ENCODE measurements at places on chromosomes 7 and 10.
A peak's percentile ranks its signal among the peaks of the same experiment; 100 is the strongest.

GRCh38 chr7:70529914-70530585, 601.9 kb upstream of the GALNT17 start:
- no peak for DNase-seq

GRCh38 chr7:111392294-111392693, 170.0 kb downstream of the IMMP2L start:
- DNase-seq: no peak

DNA sequence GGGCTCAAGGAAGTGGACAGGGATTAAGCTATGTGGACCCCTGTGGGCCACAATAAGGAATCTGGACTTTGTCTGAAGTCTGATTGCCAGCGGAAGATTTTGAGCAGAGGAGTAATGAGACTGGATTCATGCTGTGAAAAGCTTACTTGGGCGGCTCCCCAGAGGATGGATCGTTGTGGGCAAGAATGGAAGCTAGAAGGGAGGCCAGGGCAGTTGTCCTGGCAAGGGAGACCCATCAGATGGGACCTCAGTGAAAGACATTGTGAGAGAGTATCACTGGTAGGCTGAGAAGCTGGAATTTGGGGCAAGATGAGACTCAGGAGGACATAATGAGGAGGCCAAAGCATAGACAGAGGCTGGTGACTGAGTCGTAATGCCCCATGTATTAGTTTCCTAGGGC, 15.6 kb downstream of the ABCC2 start:
- no peak for DNase-seq

GRCh38 chr7:135800560-135800959, 51.9 kb upstream of the FAM180A start:
- DNase-seq: no peak

DNA sequence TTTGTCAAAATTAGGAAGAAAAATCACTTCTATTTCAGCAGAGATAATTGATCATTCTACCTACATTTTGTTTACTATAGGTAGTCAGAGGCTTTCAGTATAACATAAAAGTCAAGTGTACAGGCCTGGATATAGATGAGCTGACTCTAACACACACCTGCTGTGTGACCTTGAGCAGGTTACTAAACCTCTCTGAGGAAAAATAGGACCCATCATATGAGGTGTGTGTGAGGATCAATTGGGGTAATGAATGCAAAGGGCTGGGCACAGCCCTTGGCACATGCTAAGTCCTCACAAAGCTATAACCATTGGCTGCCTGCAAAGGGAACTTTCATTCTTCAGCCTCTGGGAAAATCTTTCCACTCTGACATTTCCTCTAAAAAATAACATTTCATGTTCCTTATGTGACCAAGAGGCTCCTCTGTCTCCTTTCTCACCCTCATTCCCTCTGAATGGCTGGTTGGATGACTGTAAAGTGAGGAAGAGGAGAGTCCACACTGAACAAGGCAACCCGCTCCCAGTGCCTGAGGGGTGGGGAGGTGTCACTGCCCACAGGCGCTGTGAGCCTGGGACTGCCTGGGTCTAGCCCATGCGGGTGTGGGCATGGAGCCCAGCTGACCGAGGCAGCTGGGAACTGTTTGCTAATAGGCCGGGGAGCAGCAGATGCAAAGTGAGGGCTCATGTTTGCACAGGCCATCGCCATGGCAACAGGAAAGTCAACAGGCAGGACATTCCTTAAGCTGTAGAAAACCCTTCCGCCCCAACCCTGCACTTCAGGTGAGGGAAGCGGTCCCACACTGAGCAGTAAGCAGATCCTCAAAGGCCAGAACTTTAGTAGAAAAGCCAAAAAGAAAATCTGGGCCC, 36.8 kb downstream of the MYOF start:
- DNase-seq: peak; percentile 94

- no peak for DNase-seq
Observed at GRCh38 chr7:101987494-101987893, 170.1 kb downstream of the CUX1 start.

DNA sequence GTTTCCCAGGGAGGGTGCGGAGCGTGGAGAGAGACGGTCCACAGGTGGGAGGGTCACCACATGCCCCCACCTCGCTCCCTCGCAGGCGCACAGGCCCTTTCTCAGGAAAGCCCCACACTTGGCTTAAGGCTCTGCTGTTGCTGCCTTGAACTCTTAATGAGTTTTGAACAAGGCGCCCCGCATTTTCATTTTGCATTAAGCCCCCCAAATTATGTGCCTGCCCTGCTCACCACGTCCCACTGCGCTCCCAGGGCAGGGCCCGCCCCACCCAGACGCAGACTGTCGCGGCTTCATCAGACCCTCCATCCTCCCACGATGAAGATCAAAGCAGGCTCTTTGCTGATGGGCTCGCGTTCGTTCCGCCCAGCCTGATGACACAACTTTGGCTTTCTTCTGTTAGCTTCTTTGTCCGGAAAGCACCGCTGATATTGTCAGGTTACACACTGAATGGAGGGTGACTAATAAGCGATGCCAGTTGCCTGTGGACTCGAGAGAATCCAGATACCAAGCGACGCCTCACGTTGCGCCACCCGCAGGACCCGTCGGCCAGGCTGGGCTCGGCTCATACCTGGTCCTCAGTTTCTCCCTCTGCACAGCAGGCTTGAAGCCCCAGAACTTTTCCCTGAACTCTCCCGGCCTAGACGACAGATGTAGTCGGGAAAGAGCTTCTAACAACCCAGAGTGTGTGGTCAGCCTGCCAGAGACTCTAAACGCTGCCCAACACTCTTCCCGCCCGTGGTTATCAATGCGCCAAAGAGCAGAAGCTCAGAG, 9.5 kb downstream of the CALML3 start:
- peak; percentile 74 for DNase-seq

GRCh38 chr7:34069676-34070075, 164.3 kb downstream of the BMPER start:
- no peak for DNase-seq

- DNase-seq: peak; percentile 62
Observed at GRCh38 chr7:76281006-76281705, 21.3 kb upstream of the HSPB1 start.

DNA sequence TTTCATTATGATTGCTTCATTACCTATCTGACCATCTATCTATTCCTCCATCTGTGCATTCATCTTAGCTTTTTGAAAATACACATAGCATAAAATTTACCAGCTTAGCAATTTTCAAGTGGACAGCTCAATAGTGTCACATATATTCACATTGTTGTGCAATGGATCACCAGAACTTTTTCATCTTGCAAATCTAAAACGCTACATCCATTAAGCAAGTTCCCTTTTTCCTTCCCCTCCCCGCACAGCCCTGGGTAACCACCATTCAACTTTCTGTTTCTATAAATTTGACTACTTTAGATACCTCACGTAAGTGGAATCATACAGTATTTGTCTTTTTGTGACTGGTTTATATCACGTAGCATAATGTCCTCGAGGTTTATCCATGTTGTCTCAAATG, 78.0 kb upstream of the ADRB1 start:
- no peak for DNase-seq

- DNase-seq: peak; percentile 6
Observed at GRCh38 chr10:119319161-119319919, 112.0 kb downstream of the GRK5 start.

DNA sequence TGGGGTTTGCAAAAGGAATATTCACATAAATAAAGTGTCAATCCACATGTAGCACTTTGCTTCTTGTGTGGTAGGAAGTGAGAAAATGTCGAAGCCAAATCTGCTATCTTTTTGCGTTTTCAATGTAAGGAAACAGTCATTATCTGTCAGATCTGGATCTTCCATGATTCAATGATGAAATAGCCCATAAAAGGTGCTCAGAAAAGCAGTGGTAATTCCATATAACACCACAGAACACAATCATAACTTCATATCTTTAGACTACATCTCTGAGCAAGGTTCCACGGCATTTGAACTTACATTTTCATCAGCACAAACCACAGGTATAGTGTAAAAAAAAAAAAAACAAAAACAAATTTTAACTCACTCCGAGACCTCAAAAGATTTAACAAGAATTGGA, 39.9 kb upstream of the EGR2 start:
- DNase-seq: no peak

DNA sequence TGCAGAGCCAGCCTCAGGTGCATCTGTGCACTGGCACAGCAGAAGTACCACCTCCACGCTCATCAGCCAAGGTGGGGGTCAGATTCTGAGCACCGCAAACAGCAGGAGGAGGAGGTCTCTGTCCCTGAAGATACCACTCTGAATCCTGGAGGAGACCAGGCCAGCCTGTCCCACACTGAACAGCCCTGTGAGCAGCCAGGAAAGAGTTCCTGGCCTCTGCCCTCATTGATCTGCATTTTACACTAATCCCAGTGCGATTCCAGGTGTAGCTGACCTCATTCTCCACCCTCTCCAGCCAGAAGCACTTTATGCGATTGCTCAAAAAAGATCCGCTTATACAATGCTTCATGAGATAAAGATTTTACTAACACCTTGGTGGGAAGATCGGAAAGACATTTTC, 99.1 kb upstream of the CACUL1 start:
- DNase-seq: no peak

- DNase-seq: peak; percentile 23
Observed at GRCh38 chr10:50992356-50992901, 81.9 kb upstream of the PRKG1 start.

- DNase-seq: no peak
Observed at GRCh38 chr7:122305475-122306319, 1.1 kb upstream of the FEZF1 start.

DNA sequence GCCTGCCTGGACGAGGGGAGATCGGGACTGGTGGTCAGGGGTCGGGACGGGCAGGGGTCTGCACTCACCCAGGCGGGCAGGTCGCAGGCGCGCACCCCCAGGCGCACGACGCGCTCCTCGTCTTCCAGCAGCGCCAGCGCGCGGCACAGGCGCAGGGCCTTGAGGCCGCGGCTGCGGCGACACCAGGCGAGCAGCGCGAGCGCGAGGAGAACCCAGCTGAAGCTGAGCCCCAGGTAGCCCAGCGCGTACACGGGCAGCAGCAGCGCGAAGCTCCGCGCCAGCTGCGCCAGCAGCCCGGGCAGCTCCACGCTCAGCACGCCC, 328 bp downstream of the ESYT2 start:
- peak; percentile 87 for DNase-seq

GRCh38 chr10:60943316-60944057, 498 bp downstream of the RHOBTB1 start:
- DNase-seq: peak; percentile 90

DNA sequence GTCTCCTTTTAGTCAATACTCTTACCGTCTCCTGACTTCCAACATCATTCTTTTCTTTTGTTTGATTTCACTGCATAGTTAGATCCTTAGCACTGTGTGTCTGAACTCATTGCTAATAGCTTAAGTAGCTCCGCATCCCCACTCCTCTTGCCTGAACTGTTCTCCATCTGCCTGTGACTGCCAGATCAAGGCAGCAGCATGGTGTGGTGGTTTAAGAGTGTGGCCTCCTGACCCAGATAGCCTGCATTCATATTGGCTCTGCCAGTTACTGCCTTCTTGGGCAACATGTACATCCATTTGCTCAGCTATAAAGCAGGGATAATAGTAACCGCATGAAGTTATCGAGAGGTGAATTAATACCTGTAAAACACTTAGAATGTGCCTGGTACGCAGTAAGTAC, 50.8 kb downstream of the SUFU start:
- DNase-seq: no peak

DNA sequence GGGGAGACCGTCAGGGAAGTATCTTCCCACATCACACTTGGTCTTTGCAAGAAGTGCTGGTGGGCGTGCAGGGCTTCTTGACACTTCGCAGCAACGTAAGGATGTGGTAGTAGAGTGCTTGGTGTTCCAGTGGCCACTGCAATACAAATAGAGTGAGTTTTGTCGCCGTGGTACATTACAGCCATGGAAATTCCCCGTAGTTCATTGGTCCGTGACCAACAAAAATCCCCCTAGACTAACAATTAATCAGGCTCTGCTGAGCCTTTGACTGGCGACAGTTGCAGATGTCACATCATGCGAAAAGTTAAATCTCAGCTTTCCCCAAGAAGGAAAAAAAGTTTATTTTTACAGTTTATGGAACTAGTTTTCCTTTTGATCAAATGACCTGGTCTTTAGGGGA, 134.7 kb downstream of the MGMT start:
- DNase-seq: no peak

- DNase-seq: no peak
Observed at GRCh38 chr10:71736570-71736952, 17.0 kb upstream of the C10orf105 start.

DNA sequence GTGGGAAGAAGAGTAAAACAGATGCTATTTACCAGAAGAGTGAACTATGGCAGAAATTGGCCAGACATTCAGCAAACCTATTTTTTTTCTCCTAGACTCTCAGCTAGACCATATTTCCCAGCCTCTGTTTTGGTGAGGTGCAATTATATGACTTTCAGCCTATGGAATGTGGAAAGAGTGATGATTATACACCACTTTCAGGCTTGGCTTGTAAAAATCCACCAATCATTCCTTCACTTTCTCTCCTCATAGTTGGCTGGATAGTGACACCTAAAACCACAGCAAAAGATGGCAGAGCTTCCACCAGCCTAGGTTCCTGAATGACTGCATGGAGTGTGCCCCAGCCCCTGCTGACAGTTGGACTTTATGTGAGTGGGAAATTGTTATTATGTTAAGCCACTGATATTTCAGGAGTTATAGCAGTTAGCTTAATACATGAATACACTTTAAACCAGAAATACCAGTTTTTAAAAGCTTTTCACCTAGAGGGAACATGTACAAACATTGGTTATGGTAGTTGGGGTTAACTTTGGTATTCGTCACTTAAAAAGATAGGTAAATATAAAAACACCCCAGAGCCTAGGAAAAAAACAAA, 19.1 kb upstream of the TNKS2 start:
- no peak for DNase-seq

- DNase-seq: no peak
Observed at GRCh38 chr10:24382979-24383663, 174.2 kb downstream of the KIAA1217 start.

GRCh38 chr7:49228426-49229098, 304.2 kb downstream of the CDC14C start:
- no peak for DNase-seq

DNA sequence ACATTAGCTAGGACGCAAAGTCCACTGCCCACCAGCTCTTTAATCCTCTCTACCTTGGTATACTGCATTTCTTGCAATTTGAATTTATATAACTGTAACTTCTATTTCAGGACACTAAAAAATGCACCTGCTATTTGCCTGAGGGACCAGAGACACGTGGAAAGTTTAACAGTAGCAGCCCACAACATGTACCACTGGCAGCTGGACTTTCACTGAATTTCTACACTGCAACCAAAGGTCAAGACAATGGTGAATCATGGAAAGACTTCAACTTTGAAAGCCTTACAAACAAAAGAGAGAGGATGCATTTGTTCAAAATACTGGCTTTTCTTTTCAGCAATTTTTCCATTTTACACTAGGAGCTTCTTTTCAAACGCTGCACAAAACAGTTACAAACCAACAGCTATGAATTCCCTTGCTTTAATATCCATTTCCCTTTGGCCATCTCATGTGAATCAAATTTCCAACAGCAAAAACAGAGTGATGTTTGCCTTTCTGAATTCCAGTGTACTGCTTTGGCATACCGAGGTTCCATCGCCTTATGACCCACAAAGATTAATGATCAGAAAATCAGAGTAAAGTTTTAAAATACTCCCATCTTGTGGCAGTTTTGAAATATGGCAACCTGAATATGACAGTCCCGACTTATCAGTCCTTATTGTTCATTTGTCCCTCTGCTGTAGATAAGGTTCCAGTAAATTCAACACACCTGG, 29.9 kb upstream of the HNRNPH3 start:
- no peak for DNase-seq

GRCh38 chr7:154869436-154869835, 133.5 kb downstream of the PAXIP1 start:
- no peak for DNase-seq
